ENCODE measurements at places on chromosomes 4 and X.

DNA sequence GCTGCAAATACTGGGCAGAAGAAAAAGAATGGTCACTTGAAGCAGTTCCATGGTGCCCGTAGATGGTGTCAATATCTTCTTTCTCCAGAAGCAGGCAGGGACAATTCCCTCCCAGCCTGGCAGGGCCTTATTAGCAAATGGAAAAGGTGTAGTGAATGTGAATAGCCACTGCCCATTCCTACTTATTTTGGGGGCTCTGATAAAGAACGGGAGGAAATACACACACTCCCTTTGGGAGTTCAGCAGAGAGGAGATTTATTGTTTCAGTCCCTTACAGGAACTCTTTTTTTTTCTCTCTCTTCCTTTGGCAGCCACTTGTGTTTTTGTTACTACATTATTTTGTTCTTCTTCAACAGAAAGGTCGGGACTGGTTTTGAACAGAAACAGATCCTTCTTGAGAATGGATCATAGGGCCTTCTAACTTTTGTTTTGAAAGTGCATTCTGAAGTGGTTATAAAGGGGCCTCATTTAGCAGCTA lies at the start of gene EMCN:
EMCN (minus strand) TSS at position 159 of the 478 bp plus-strand sequence; CDS start at position 51, 108 bp downstream.
- no peak for DNase-seq

DNA sequence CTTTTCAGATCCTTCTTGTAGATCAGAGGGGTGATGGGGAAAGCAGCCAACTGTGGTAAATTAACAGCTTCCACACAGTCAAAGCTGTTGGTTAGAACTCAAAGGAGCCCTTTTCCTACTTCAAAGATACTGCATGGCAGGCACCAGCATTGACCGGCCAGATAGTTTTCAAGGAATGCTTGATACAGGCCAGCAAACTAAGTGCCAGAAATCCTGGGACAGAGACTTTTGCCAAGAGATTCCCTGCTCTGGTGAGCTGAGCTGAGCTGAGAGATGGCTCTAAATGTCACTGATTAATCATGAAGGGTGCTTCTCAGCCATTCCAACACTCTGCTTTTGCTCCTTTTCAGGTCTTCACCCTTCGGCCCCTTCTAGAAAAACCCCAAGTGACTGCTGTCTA lies 131.6 kb upstream of the MED14 start:
- no peak for DNase-seq

DNA sequence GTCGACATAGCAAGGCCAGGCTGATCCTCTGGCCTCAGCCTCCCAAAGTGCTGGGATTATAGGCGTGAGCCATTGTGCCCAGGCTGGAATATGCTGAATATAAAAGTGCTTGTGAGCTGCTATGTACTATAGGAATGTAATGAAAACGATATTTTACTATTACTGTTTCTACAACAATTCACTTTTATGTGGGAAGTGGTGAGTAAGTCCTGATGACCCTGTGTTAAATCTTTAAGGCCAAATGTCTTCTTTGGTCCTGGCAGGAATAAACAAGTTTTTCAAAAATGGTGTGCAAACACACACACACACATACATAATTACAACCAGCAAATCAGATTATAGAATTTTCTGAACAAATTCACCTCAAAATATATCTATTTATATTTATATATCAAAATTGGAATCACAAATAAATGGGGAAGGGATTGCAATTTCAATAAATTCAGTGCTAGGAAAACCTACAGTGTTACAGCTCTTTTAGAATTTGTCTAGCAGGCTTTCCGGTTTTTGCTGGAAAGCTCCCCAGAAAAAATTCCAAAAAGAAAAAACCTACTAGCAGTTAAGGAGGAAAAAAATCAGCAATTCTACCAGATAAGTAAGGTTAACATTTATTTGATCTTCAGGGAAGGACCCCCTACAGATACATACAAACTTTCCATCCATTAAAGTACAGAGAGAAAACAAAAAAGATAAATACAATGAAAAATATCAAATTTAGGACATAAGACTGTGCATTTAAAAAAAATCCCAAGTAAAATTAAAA lies 17.9 kb downstream of the SMIM14 start:
- DNase-seq = no peak

GRCh38 chrX:150506486-150506885 lies 61.9 kb upstream of the MTM1 start:
- DNase-seq = no peak

- DNase-seq = no peak
Observed at GRCh38 chr4:181503687-181504390, 739.4 kb upstream of the TENM3 start.
